ENCODE measurements at places on chromosomes 1 and 21.
A peak's percentile ranks its signal among the peaks of the same experiment; 100 is the strongest.

GRCh38 chr1:218463194-218464156, 118.3 kb downstream of the TGFB2 start:
- no peak for DNase-seq

DNA sequence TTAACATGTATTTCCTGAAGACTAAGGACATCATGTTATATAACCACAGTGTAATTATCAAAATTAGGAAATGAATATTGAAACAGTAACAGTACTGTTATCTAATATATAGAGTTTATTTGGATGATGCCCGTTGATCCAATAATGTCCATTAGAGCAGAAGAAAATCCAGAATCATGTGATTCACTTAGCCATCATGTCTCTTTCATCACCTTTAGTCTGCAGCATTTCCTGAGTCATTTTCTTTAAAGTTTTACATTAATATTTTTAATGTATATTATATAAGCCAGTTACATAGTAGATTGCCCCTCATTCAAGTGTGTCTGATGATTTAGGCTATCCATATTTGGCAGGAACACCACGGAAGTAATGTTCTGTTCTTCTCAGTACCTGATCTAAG, 28.9 kb downstream of the MPZL1 start:
- DNase-seq = no peak

- DNase-seq = no peak
Observed at GRCh38 chr1:90387805-90388204, 329.3 kb downstream of the BARHL2 start.

DNA sequence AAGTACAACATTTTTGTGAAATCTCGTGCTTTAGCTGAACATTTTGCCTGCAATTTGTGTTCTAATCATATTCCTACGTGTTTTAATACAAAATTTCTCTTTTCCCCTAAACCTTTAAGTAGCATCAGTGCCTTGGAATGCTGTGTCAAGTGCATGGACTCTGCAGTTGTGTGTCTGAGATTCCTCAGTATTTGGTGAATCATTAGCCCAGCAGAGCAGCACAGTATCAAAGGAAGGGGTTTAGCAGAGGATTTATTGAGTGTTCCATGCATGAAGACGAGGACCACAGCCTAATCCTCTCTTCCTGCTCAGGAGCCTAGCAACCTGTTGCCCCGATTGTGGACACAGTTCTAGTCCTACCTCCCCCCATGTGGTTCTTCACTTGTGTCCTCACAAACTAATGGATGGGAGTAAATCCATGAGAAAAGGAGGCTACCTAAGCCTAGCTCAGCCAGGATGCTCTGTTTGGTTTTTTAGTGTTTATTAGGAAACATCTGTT, 29.3 kb upstream of the PCP4 start:
- DNase-seq = no peak

DNA sequence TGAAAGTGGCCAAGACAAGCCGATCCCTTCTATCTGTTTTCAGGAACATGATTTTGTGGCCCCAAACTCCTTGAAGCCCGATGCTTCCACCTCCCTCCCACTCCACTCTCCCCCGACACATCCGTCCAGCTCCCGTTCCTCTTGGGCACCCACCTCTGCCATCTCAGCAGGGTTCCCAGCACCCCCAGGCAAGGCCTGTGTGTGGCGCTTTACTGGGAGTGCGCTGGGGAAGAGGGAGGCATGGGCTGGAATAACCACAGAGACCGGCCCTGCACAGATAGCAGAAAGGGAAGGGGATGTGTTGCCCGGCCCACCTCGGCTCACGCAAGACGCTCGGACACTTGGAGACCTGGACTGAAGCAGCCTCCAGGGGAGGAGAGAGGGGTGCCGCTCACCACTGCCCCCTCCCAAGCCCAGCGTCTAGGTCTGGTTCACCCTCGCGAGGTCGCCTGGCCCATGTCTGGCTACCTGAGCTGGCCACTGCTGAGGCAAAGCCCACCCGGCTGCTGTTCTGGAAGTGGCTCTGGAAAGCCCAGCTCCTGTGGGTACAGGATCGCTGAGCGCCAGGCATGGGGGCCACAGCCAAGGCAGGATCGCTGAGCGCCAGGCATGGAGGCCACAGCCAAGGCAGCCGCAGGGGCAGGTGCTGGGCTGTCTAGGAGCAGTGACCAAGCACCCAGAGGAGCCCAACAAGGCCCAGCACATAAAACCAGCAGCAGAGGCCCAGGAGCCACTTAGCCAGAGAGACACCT, 23.8 kb upstream of the COL18A1 start:
- DNase-seq = no peak

DNA sequence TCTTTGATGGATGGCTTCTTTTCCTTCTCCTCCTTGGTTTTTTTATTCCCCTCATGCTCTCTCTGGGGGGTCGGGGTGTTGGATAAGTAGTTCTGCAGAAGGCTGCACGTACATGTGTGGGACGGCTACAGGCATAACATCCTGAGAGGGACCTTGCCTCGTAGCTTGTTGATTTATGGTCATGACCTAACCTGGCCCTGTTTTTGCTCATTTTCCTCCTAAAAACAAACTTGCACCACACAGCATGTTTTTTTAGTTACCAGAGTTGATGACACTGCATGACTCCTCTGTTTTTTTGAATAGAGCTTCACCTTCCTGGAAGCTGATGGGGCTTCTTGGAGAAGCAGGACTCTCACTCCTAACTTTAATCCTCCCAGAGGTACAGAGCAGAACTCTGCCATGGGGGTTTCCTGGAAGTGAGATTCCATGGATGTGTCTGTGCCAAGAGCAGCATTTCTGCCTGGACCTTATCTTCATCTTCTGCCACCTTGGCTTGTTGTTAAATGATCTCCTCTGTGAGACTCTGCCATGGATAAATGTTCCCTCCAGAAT, 114.7 kb downstream of the PAPPA2 start:
- DNase-seq = no peak

- DNase-seq = peak; percentile 14
Observed at GRCh38 chr1:160400223-160400645, at the start of gene VANGL2. Gene VANGL2 (plus strand): TSS chr1:160400564. CDS start chr1:160415838, 15,274 bp downstream.
